Small intestine (tissue), 16 donors: ENCODE measurements at places on chromosomes 2 and 18.

DNA sequence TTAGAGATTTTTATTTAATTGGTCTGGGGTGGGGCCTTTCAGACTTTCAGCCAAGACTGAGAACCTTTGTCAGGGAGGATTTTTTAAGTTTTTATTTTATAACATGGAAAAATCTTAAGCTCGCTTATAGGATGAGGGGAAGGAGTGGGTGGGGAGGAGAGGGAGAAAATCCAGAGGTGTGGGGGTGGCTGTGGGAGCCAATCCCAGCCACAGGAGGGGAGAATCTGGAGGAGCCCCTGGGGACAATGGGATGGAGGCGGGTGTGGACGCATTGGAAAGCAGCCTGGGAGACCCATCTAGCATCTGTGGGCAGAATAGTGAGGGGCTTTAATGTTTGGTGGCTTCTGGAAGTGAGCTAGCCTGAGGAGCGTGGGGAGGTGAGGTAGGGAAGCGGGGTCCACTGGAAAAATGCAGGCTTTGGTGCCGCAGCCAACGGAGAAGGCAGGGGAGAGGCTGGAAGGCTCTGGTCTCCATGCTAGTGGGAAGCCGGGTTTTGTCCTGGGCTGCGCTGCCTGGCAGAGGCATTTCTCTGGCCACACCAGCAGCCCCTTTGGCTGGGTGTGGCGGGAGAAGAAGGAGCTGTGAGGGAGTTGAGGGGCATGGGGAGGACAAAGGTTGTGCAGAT is 11.5 kb upstream of the INPP5D start:
- no peak for DNase-seq

- DNase-seq = no peak
Measured at GRCh38 chr2:219918254-219918653, 290.8 kb downstream of the SLC4A3 start.

- no peak for DNase-seq
Measured at GRCh38 chr2:29295845-29296244, 180.6 kb downstream of the CLIP4 start.

- no peak for DNase-seq
Measured at GRCh38 chr2:21890716-21891115, 766.9 kb downstream of the TDRD15 start.

GRCh38 chr18:14221689-14222088 is 89.5 kb upstream of the ZNF519 start:
- DNase-seq = no peak

GRCh38 chr2:84137034-84137433 is 322.0 kb downstream of the SUCLG1 start:
- no peak for DNase-seq
